ENCODE measurements at places on chromosomes 4 and X. TPM values are rescaled to one million over a fixed set of nuclear protein-coding genes. Genes with fewer than 3 reads are reported as not detected.
A peak's percentile ranks its signal among the peaks of the same experiment; 100 is the strongest.

GRCh38 chrX:124573468-124573867 lies 227.1 kb downstream of the SH2D1A start:
- H3K27ac ChIP-seq: no peak overlapping the region
- H3K4me1 ChIP-seq: no peaks in the 10 kb centered on the region

GRCh38 chr4:122576261-122577188 lies 44.3 kb downstream of the IL21 start:
- no peaks in the 10 kb centered on the region for H3K4me1 ChIP-seq
- no peak overlapping the region for H3K27ac ChIP-seq
- DNase-seq: peak; percentile 36

GRCh38 chr4:146123231-146123630 lies 52.3 kb upstream of the LSM6 start:
- no peaks in the 10 kb centered on the region for H3K27me3 ChIP-seq
- H3K4me1 ChIP-seq: no peaks in the 10 kb centered on the region
- no peaks in the 10 kb centered on the region for H3K36me3 ChIP-seq
- DNase-seq: no peak

The SLC16A2 gene
- 13.3 TPM for total RNA-seq

The RENBP gene
- 28.8 TPM for total RNA-seq

The SERPINA7 gene
- not detected for total RNA-seq

DNA sequence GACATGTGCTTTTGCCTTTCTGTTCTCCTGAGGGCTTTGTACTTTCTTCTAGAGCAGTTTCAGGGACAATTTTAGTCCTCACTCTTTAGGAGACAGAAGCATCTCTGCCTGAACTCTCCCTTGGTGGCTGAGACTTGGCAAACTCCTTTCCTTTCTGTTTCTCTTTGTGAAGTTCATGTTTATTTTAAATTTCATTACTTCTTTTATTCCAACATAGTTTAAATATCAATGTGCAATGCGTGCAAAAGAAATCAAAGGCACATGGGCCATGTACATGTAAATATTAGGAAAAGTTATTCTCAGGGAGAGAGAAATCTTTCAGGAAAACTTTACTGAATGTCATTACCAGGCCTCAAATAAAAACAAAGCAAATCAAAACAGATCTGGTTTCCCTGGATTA lies 177.6 kb downstream of the RNF150 start:
- no peak for DNase-seq
- H3K4me3 ChIP-seq: no peak overlapping the region
- no peaks in the 10 kb centered on the region for H3K4me1 ChIP-seq
- H3K36me3 ChIP-seq: no peaks in the 10 kb centered on the region
- H3K27me3 ChIP-seq: no peaks in the 10 kb centered on the region
- no peak overlapping the region for H3K27ac ChIP-seq

DNA sequence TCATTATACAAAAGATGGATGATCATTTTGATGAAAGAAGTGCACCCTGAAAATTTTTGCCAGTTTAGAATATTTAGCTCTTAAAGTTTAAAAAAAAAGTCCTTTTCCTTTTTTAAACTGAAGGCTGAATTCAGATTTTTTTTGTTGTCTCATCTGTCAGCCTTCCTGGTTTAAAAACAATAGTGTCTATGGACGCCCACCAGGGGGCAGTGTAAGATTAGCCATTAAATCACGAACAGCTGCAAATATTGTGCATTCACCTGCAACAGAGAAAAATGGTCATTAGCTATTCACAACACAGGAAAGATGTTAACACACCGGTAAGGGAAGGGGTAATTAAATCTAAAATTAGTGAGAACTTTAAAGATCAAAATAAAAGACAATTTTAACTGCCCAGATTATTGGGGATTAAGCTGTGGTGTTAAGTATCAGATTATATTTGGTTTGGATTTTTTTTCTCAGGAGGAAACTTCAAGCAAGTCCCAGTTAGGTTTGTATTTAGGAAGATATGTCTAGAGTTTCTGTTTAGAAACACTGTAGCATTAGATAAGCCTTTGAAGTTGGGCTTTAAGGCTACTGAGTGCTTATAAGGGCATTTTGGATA lies 4.4 kb upstream of the CXorf38 start:
- no peak overlapping the region for H3K27ac ChIP-seq
- H3K36me3 ChIP-seq: no peaks in the 10 kb centered on the region
- DNase-seq: peak; percentile 73
- H3K27me3 ChIP-seq: peaks cover 12% of the 10 kb centered on the region
- H3K4me3 ChIP-seq: no peak overlapping the region

DNA sequence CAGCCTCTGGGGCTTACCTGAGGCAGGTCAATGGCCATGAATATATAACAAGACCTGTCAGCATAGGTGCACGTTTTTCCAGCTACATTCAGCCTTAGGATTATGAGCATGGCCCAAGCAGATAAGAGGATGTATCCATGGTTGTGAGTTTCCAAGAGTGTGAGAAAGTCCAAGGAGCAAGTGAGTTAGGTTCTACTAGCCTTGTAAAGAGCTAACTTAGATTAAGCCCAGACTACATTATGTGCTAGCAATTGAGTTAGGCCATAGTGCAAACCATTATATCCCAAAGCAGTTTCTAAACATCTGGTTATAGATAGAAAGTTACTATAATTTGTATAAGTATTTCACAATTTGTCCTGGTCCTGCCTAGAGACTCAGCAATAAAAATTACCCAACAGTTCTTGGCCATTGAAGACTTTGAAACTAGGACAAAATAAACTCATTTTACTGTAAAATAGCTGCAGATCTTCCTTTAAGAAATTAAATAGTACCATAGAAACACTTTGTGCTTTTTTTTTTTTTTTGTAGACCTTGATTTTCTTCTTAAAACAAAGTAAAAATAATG lies 312.0 kb downstream of the CAMK2D start:
- H3K4me3 ChIP-seq: no peak overlapping the region
- DNase-seq: no peak
- no peaks in the 10 kb centered on the region for H3K27me3 ChIP-seq
- H3K36me3 ChIP-seq: no peaks in the 10 kb centered on the region
- no peaks in the 10 kb centered on the region for H3K4me1 ChIP-seq

The IRF2 gene
- total RNA-seq: 23.7 TPM

DNA sequence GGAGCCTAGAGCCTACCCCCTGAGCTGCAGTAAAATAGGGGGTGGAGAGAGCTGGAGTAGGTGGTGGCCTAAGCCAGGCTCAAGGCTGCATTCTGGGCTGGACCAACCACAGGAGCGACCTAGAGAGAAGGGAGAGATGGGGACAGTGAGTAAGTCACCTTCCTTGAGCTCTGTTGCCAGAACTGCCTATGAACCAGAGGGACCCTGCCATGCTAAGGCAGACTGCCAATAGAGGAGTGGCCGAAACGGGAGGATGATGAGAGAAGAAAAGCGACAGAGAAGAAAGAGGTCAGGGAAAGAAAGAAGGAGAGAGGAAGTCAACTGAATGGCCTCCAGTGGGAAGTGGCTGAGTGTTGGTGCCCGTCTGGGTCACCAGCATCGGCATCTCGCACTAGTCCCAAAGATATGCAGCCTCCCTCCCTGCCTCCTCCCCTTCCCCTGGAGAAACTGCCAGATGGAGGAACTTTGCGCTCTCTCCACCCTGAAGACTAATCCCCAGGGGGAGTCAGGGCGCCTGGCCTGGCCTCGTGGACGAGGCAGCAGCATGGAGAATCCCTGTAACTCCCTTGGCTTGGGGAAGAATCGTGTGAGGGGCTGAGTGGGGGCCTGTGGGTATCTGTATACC lies 28.8 kb downstream of the ELF4 start:
- H3K27me3 ChIP-seq: no peaks in the 10 kb centered on the region
- H3K27ac ChIP-seq: peak overlapping the region; percentile 71
- no peaks in the 10 kb centered on the region for H3K36me3 ChIP-seq
- H3K4me1 ChIP-seq: peaks cover 16% of the 10 kb centered on the region
- H3K4me3 ChIP-seq: no peak overlapping the region

The MAGEC1 gene
- total RNA-seq: not detected

- H3K27me3 ChIP-seq: no peaks in the 10 kb centered on the region
- no peak overlapping the region for H3K27ac ChIP-seq
- no peak overlapping the region for H3K4me3 ChIP-seq
Measured at GRCh38 chr4:1297023-1297395, 7.3 kb downstream of the MAEA start.

DNA sequence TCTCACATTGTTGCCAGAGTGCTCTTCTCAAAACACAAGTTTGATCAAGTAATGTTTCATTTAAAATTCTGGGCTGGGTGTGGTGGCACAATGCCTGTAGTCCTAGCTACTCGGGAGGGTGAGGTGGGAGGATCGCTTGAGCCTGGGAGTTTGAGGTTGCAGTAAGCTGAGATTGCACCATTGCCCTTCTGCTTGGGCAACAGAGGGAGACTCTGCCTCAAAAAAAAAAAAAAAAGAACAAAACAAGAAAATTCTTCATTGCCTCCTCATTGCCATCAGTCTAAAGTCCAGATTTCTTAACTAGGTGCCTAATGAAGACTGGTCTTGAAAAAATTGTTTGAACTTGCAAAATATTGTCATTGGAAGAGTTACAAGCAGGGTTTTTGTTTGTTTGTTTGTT lies 120.1 kb downstream of the MFAP3L start:
- H3K27ac ChIP-seq: no peak overlapping the region
- H3K27me3 ChIP-seq: no peaks in the 10 kb centered on the region
- H3K4me1 ChIP-seq: no peaks in the 10 kb centered on the region
- DNase-seq: no peak
- H3K36me3 ChIP-seq: no peaks in the 10 kb centered on the region
- H3K4me3 ChIP-seq: no peak overlapping the region

The DCAF8L2 gene
- total RNA-seq: not detected

The SPANXN4 gene
- not detected for total RNA-seq

The AKAP14 gene
- total RNA-seq: not detected

DNA sequence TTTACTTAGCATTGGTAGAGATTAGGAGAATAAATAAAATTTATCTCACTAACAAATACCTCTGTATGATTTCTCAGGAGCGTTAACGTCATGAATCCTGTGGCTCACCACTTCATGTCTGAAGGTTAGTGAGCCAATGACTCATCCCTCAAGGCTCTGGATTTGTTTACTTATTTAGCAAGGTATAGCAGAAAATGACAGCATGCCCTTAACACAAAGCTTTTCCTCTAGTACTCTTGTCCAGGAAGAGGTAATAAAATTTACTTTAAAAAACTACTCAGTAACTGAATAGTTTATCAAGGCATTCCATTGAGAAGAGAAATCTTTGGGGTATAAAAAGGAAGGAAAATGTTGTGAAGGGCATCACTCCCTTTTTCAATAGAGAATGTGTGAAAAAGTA lies 823.8 kb downstream of the CCSER1 start:
- no peak overlapping the region for H3K4me3 ChIP-seq
- no peaks in the 10 kb centered on the region for H3K4me1 ChIP-seq
- H3K36me3 ChIP-seq: no peaks in the 10 kb centered on the region
- no peaks in the 10 kb centered on the region for H3K27me3 ChIP-seq
- DNase-seq: no peak

DNA sequence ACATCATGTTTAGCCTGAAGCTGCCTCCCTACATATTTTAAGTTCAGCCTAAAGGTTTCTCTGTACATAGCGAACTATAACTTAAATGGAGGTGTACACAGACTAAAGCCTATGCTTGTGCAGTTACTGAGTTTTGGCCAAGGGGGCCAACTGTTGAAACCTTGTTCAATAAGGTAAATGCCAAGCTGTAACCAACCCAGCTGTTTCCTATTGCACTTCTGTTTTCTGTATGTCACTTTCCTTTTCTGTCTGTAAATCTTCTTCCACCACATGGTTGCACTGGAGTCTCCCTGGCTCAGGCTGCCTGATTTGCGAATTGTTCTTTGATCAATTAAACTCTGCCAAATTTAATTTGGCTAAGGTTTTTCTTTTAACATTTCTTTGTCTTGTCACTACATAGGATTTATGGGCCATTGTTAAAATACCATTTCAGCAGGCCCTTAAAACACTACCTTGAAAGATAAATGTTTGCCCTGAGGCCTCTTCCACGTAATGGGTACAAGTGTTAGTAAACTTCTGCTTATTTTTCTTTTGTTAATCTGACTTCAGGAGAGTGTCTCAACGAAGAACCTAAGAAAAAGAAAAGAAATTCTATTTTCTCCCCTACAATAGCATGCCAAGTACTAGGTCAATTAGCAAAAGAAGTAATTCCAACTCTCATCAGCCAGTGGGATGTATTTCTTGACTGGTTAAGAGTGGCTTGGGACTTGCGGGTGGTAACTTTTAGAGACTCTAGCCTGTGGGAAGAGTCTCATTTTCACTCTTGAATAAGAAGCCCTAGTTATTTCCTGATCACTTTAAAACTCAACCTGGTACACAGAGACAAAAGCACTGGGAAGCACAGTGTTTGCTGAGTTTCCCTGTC lies 45.7 kb upstream of the PRSS12 start:
- H3K27ac ChIP-seq: no peak overlapping the region
- no peaks in the 10 kb centered on the region for H3K36me3 ChIP-seq
- no peak overlapping the region for H3K4me3 ChIP-seq
- no peak for DNase-seq
- no peaks in the 10 kb centered on the region for H3K27me3 ChIP-seq

DNA sequence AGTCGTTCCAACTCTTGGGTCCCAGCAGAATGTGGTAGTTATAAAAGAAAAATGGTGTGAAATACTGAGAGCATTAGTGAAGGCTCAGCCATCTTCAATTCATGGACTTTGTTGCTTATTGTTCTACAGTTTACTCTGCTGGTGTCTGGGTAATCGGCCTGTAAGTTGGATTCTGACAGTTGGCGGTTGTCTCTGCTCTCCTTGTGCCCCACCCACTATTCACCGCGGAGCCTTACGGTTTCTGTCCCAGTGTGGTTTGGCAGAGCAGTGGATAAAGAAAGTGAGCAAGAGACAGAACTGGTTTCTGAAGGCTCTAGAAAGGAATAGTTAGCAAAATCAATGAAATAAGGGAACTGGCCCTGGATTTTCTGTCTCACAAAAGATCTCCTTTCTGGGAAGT lies 9.1 kb downstream of the LONRF3 start:
- no peaks in the 10 kb centered on the region for H3K27me3 ChIP-seq
- no peak for DNase-seq
- H3K4me1 ChIP-seq: no peaks in the 10 kb centered on the region
- no peak overlapping the region for H3K27ac ChIP-seq
- H3K36me3 ChIP-seq: no peaks in the 10 kb centered on the region
- H3K4me3 ChIP-seq: no peak overlapping the region

The GPC3 gene
- 60.5 TPM for total RNA-seq

GRCh38 chrX:23332888-23333821 lies 1.5 kb upstream of the PTCHD1 start:
- H3K27me3 ChIP-seq: no peaks in the 10 kb centered on the region
- no peaks in the 10 kb centered on the region for H3K36me3 ChIP-seq
- H3K4me3 ChIP-seq: no peak overlapping the region
- H3K27ac ChIP-seq: no peak overlapping the region
- no peaks in the 10 kb centered on the region for H3K4me1 ChIP-seq

The NAP1L5 gene
- total RNA-seq: 10.2 TPM

DNA sequence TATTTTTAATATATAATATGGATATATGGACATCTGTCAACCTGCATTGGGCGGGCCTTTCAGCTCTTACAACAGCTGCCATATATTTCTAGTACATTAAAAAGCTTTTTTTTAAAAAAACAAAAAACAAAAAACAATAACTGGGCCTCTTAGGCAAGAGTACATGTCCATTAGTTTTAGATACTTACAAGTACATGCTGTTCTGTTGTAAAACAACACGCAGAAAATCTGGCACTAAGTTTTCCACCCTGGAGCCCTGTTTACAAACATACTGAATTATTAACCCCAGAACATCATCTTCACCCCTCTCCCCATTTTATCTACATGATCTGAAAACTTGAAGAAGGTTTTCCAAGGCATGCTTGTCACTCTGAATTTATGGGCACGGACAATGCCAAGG lies 29.8 kb downstream of the RAI2 start:
- H3K27me3 ChIP-seq: no peaks in the 10 kb centered on the region
- no peaks in the 10 kb centered on the region for H3K36me3 ChIP-seq
- DNase-seq: no peak
- H3K4me1 ChIP-seq: peaks cover 12% of the 10 kb centered on the region
- no peak overlapping the region for H3K4me3 ChIP-seq
- H3K27ac ChIP-seq: no peak overlapping the region
